ENCODE measurements at places on chromosomes 3 and 15.

- DNase-seq = no peak
Measured at GRCh38 chr3:14539384-14539741, 779 bp downstream of the GRIP2 start.

- peak; percentile 10 for DNase-seq
Measured at GRCh38 chr15:68557469-68558317, 21.1 kb upstream of the CORO2B start.

GRCh38 chr15:87142096-87142495, 1062.4 kb downstream of the AGBL1 start:
- DNase-seq = no peak

- no peak for DNase-seq
Measured at GRCh38 chr15:43118286-43118685, 12.4 kb upstream of the UBR1 start.

- no peak for DNase-seq
Measured at GRCh38 chr3:52225452-52226228, at the start of gene TLR9. Gene TLR9, minus strand, starts transcription at chr3:52225645. Its CDS starts 116 bp downstream, at chr3:52225529.

DNA sequence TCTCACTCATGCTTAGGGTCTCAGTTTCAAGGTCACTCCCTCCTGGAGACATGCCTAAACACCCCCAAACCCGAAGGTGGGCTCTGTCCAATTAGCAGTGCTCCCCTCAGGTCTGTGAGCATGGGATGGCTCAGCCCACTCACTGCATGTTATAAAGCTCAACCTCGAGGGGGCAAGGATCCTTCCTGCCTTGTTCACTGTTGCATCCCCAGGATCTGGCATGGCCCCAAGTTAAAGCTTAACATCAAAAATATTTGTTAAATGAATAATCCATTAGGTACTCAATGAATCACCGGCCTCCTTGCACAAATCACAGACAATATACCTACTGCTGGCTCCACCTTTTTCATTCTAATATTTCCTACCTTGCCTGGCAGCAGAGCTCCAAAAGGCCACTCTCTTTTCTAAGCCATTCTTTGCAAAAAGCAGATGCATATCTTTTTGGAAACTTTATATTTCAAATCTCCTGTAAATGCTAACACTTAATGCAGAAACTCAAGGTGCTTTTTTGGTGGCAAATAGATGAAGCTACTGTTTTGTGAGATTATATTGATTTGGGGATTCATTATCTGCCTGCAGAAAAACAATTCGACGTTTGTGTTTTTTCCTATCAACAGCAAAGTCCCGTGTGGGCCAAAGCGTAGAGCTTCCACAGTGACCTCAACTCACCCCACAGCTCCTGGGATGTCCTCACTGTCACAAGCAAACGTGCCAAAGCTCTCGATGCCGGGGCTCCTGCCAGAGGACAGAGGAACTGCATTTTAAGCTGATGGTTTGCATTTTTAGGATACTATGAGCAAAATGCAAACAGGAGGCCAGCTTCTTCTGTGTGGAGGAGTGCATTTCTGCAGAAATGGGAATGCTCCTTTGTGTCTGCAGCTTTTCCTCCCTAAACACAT, 35.4 kb downstream of the PCOLCE2 start:
- DNase-seq = peak; percentile 88

GRCh38 chr3:44093531-44093930, 148.2 kb upstream of the TOPAZ1 start:
- no peak for DNase-seq

GRCh38 chr3:146682171-146682570, 77.0 kb upstream of the PLSCR5 start:
- DNase-seq = no peak

DNA sequence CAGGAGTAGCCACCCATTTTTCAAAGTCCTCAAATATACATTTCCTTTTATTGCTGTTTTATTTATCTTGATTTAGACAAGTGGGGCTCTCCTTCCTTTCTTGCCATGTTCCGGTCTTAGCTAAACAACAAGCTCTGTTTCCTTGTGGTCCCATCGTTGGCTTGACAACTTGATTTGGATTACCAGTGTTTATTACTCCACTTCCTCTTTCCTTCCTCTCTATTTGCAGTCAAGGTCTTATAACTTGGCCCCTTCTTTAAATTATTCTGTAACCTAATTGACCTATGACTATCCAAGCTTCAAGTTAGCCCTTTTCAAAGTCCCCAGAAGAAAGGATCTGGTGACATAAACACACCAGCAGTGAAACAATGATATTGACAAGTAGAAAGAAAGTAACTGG, 130.6 kb upstream of the STT3B start:
- no peak for DNase-seq

Measured in ACHN (cell line).